Cortex of kidney (tissue), 1 donor: ENCODE measurements at places on chromosomes 3 and 15.

- DNase-seq: no peak
Observed at GRCh38 chr3:153257673-153258351, 95.8 kb downstream of the RAP2B start.

- DNase-seq: no peak
Observed at GRCh38 chr3:172751175-172751704, 714 bp downstream of the ECT2 start.

DNA sequence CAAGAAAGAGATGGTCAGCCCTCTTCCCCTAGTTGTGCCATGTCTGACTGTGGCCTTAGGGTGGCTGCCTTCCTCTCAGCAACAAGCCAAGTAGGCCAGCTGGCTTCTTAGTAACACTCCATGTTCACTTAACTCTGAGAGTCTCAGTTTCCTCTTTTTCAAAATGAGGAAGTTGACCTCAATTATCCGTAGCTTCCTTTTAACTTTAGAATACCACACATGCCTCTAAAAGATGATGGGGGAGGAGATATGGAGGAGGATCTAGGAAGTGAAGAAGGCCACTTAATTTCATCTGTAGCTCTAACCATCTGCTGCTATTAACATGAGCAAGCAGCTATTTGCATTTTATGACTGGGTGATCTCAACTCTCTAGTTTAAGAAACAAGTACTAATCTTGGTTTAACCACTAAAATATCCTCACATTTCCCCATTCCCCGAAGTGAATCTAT lies 32.9 kb downstream of the CD200R1L start:
- DNase-seq: no peak

- no peak for DNase-seq
Observed at GRCh38 chr3:173109143-173109542, 31.9 kb downstream of the SPATA16 start.
